ENCODE measurements at places on chromosomes 1 and 21.
A peak's percentile ranks its signal among the peaks of the same experiment; 100 is the strongest.

DNA sequence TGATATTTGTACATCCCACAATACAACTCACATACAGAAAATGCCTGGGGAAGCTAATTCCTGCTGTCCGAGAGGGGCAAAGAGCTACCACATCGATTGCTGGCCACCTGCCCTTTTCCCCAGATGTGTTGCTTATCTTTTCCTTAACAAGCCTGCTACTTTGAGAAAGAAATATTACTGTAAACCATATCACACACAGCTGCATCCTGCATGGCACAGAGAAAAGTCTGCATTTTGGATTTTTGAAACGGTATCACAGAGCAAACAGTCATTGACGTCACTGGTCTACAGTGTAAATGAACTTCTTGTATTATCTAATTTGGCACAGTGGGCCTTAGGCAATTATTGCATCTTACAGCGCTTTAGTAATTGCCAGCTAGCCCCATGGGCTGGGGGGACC, 164.7 kb downstream of the CLIC6 start:
- no peak for DNase-seq

DNA sequence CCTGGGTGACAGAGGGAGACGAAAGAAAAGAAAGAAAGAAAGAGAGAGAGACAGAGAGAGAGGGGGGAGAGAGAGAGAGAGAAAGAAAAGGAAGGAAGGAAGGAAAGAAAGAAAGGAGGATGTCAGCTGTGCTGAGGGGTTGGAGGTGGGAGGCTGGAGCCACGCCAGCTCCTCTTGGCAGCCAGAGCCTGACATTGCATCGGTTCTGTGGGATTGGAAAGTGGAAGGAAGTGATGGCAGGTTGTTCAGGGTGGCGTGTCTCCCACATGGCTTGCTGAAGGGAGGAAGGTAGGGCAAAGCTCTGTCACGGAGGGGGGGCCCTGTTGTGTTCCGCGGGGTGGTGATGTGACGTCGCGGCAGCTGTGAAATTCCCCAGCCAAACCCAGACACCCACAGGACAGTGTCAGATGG, 30.7 kb downstream of the EIF2D start:
- DNase-seq = no peak

GRCh38 chr1:210262897-210263272, 30.3 kb downstream of the SERTAD4 start:
- DNase-seq = peak; percentile 56

- no peak for DNase-seq
Measured at GRCh38 chr1:84674705-84675104, 15.6 kb downstream of the SSX2IP start.

GRCh38 chr1:43834280-43835081, 99.1 kb upstream of the ARTN start:
- DNase-seq = peak; percentile 83

GRCh38 chr1:243596431-243597062, 253.5 kb downstream of the AKT3 start:
- peak; percentile 96 for DNase-seq

DNA sequence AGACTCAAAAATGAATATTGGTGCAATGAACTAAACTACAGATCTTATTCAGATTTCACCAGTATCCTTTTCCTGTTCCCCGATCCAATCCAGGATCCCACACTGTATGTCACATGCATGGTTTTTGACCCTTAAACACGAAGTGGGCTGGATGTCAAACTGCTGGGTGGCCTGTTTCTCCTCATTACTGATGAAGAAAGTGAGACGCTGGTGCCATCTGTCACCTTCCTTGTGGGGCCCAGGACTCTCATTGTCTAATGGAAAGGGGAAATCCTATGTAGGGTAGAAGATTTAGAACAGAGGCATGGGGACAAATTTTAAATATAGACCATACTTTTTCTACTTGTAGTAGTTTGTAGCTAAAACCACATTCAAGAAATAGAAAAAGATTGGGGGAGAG, 56.2 kb downstream of the DISC1 start:
- no peak for DNase-seq

- peak; percentile 60 for DNase-seq
Measured at GRCh38 chr21:43209575-43210453, 41.0 kb downstream of the CRYAA start.

GRCh38 chr1:181984006-181984405, 77.5 kb downstream of the ZNF648 start:
- DNase-seq = no peak

- DNase-seq = no peak
Measured at GRCh38 chr1:27090911-27091310, 64.0 kb downstream of the SLC9A1 start.

DNA sequence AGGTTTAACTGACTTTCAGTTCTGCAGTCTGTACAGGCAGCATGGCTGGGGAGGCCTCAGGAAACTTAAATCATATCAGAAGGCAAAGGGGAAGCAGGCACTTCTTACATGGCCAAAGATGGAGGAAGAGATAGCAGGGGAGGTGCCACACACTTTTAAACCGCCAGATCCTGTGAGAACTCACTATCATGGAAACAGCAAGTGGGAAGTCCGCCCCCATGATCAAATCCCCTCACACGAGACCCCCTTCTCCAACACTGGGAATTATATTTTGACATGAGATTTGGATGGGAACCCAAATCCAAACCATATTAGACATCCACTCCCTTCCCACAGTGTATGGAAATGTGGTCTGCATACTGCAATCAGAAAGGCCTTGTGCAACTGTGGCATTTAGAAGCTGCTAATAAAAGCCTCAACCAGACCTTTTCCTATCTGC, 148.2 kb downstream of the FCRL5 start:
- no peak for DNase-seq

- DNase-seq = no peak
Measured at GRCh38 chr1:36871146-36871971, 163.0 kb downstream of the GRIK3 start.

DNA sequence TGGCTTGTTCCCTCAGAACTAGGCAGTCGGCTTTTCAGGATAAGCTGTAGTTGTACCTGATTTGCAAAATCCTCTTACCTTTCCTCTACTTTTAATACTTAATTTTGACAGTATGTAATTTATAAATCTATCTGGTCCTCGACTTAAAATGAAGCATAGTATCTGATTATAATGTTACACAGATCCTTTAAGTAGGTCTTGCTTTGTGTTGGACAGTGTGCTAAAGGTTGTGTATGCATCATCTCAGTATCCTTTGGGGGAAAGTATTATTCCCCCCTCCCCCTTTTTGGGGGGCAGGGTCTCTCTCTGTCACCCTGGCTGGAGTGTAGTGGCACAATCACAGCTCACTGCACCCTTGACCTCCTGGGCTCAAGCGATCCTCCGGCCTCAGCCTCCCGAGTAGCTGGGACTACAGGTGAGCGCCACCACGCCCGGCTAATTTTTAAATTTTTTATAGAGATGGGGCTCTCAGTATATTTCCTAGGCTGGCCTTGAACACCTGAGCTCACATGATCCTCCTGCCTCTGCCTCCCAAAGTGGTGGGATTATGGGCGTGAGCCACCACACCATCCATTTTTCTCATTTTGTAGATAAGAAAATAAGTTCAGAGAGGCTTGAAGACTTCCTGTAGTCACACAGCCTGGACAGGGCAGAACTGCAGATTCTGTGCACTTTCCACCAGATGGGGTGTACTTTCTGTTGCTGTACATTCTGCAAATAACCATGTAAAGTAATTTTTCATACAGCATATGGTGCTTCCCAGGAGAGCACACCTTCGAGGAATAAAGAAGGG, 791 bp upstream of the STX6 start:
- DNase-seq = no peak

DNA sequence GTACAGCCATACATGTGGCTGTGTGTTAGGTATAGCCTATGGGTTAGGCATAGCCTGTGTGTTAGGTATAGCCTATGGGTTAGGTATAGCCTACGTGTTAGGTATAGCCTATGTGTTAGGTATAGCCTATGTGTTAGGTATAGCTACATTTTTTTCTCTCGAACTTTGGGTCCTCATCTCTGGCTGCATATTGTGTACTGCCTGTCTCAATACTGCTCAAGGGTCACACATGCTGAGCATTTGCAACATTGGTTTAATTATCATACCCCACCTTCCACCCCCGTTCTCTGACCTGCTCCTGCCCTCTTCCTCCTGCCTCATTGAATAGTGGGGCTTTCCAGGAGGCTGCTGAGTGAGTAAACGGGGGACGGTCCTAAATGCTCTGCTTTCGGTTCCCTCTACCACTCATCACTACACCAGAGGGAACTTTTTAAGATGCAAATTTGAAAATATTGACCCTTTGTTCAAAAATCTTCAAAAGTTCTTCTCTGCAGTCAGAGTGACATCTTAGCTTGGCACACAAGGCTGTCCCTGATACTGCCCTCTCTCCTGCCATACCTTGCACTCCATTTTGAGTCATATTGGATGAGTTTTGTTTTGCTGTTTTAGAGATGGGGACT, 17.8 kb downstream of the OR2B11 start:
- DNase-seq = no peak

GRCh38 chr1:27099587-27100334, 55.2 kb downstream of the SLC9A1 start:
- DNase-seq = peak; percentile 88

DNA sequence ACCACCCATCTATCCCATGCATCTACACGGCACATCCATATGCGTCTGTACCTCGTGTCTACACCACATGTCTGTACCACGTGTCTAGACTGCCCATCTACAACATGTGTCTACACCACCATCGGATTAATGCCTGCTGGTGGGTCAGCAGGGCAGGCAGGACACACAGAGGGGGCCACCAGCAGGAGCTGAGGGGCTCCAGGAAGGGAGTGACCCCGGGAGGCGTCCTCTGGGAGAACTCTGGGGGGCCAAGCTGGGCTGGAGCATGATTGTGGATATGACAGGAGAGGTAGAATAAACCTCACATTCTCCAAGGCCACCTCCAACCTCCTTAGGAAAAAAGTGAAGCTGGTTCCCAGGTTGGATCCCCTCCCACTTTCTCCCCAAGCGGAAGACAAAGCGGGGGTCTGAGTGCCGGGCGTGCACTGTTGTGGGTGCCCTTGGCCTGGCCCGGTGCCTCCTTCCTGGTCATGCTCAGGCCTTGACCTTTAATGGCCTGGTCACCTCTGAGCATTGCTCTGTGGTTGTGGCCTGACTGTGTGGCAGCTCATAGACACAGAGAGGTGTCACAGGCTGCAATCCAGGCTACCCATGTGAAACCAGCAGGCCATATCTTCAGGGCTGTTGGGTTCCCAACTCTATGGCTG, 881 bp upstream of the ACTRT2 start:
- DNase-seq = no peak

DNA sequence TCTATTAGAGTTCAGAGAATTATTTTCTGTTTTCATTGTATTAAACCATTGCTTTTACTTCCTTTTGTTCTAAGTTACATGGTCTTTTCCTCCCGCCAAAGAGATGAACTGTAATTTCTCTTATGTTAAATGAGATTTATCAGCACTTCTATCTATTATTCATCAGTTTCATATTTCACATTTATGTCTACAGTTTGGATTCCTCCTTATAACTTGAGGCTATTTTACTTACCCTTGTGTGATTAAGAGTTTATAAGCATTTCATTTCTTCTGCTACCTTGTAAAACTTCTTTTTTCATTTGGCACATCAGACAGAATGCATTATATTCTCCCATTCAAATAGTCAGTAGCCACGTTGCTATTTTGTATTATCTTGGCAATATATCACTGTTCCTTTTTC, 248.2 kb downstream of the PLA2G4A start:
- DNase-seq = no peak

DNA sequence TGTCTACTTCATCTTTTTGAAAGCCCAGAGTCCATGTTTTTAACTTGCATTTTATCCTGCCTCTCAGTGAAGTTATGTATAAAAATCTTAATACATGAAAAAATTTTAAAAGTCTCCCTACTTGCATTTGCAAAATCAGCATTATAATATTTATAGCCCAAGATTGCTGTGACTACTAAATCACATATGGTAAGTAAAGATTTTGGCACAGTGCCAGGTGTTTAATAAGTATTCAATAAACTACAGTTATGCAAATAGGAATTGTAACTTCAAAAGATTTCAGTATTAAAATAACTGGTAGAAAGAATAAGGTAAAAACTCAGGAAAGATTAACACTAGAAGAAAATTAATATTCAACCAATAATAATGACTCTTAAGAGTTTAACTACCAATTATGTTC, 641.7 kb downstream of the LRRIQ3 start:
- no peak for DNase-seq

DNA sequence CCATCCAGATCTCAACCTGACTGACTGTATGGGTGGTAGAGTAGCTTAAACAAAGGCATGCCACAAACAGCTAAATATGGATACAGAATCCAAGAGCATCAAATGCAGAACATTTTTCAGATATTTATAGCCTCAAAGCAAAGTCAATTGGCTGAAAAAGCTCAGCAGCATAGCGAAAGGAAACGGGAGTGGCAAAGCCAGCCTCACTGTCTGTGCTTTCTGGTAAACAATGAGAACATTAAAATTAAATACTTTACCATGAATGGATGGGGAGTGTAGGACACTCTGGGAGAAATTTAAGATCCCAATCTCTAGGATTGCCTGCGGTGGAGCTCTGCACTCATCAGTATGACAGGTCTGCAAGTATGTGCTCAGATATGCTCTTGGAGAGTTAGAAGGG, 4.4 kb downstream of the RASAL2 start:
- DNase-seq = peak; percentile 47

DNA sequence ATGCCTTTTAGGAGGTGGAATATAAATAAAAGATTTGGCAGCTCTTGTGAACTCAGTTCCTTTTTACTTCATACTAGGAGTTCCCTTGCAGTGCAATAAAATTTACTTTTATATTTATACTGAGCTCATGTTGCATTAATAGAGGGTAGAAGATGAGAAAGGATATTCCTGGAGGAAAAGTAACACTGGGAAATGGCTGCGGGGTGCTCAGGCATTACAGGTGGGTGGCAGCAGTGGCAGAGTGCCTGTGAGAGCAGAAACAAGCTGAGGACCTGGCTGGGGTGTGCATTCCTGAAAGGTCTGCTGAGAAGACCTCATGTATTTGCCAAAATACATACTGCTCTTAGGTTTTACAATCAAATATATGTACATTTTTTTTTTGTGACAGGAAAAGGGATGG, 126.9 kb downstream of the COQ8A start:
- no peak for DNase-seq

DNA sequence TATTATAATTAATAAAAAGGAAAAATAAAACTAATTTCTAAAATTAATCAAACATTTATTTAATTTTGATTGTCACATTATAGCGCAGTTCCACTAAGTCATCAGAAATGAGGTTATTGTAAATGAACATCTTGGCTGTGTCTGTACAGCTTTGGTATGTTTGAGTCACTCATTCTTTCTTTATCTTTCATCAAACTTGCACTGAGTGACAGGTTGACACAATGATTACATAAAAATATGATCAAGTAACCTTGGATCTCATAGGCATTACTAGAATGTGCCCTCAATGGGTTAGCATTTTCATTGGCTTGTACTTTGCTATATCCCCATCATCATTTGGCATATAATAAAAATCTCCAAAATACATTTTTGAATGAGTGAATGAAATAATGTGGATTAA, 1353.2 kb upstream of the ADGRL2 start:
- DNase-seq = no peak

GRCh38 chr1:47459253-47459788, 21.5 kb downstream of the FOXD2 start:
- DNase-seq = no peak

Data from fibroblast of skin of right biceps (primary cell).